ENCODE measurements at places on chromosomes 16 and 17.
A peak's percentile ranks its signal among the peaks of the same experiment; 100 is the strongest.

DNA sequence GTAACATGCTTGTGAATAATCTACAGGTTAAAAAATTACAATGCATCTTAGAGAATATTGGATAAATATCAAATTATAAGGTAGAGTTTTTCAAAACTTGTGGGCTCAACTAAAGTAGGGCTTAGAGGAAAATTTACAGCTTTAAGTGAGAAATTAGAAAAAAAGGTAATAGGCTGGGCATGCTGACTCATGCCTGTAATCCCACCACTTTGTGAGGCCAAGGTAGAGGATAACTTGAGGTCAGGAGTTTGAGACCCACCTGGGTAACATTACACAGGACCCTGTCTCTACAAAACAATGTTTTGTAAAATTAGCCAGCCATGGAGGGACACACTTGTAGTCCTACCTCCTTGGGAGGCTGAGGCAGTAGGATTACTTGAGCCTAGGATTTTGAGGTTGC is 4.5 kb downstream of the ATF7IP2 start:
- no peak for DNase-seq

DNA sequence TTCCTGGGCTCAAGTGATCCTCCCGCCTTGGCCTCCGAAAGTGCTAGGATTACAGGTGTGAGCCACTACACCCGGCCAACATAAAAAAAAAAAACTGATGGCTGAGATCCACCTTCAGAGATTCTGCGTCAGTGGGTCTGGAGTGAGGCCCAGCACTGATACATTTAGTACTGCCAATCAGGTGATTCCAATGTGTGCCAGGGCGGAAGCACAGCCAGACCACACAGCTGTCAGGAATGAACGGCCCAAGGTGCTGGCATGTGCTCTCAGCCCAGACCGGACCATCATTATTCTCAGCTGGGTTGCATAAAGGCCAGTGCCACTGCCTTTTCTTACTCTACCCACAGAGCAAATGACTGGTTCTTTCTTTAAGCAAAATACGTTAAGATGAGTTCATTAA is 1.2 kb upstream of the BCO1 start:
- no peak for DNase-seq

GRCh38 chr17:80353718-80354275 is 61.2 kb upstream of the ENDOV start:
- DNase-seq = no peak

DNA sequence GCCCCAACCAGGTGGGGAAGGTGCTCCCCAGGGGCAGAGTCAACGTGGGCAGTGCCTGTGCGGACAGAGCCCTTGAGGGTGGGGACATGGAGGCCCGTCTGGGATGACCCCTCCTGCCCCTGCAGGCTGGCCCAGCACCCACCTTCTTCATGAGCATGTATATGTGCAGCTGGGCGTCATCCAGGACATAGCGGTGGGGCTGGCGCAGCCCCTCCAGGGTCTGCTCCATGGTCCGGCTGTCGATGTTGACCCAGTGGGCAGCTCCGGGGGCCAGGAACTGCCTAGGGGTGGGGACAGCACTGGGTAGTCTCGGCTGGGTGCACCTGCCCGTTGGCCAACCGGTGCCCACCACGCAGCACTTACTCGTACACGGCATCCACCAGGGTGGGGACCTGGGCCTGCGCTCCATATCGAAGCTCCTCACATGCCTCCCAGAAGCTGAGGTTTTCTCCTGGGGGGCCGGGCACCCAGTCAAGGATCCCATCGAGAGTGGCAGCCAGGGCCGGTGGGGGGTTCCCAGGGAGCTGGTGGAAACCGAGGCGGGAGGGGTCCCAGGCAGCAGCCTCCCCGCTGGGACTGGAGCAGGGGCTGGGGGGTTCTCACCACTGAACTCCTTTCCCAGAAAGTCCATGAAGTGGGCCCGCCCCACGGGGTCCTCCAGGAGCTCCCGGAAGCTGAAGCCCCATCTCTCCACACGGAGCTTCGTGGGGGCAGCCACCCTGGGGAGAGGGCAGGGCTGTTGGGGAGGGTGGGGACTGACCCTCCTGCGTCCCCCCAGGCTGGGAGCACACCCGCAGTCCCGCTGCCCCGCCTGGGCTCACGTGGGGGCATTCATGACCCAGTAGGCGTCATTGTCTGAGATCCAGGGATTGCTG is 5.1 kb downstream of the RGS11 start:
- DNase-seq = no peak

GRCh38 chr17:39026980-39027451 is 59.8 kb upstream of the FBXO47 start:
- no peak for DNase-seq

DNA sequence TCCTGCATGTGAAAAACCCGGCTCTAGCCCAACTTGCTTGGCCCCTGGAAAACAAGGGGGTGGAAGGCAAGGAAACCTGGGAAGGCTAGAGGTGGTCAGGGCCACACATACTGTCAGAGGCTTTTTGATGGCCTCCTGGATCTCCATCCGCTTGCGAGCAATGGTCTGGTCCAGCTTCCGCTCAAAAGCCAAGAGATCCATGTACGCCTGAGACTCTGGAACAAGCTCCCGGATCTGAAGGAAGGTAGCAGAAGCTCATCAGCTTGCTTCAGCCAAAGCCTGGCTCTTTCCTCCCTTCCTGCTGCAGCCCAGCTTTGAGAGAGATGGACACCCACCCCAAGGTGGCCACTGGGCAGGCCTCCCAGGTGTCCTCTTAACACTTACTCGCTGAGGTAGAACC is 5.7 kb downstream of the SMARCD2 start:
- DNase-seq = no peak

GRCh38 chr16:12458591-12459358 is 344.9 kb downstream of the CPPED1 start:
- DNase-seq = peak; percentile 85

- no peak for DNase-seq
Observed at GRCh38 chr16:49277386-49277742, 4.3 kb downstream of the CBLN1 start.

DNA sequence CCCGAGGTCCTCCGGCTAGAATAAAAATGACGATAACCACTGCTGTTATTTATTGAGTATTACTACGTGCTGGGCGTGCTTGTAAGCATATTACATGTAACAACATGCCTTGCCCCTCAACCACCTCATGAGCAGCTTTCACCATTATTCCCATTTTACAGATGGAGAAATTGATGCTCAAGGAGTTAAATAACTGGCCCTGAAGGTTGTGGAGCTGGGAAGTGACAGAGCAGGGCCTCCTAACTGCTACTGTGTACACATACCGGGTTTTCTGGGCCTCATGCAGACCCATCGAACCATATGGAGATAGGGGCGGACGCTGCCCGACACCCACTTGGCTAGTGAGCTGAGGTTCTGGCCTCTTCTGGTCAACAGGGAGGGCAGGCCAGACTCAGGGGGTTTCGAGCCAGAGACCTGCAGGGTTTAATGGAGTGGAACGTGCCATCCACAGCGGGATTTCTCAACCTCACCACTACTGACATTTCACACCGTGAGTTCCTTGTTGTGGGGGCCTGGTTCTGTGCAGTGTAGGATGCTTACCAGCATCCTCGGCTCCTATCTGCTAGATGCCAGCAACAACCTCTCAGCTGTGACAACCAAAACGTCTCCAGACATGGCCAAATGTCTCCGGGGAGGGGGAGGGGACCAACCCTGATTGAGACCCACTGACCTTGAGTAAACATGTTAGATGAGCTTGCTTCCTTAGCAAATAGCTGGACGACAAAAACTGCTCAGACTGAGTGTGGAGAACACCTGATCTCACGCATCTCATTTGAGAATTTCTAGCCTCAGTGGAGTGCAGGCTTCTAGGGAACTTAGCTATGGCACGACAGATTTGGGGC is 432.0 kb downstream of the SLC39A11 start:
- DNase-seq = no peak

- no peak for DNase-seq
Observed at GRCh38 chr16:63195336-63195735, 1159.1 kb upstream of the CDH8 start.

DNA sequence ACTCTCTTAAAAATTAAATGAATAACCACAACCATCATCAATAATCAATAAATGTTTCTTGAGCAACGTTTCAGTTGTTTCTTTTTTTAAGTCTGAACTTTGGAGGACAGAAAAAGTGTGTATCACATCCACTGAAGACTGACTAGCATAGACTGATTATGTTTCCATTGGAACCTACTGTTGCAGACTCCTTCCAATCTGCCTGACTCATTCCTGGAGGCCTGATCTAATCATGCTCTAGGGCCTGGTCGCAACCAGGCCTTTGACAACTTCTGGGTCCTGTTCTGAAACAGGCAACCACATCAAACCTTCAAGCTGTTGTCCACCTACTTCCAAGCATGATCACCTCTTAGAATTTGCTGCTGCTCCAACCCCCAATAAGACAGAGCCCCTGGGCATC is 109.2 kb upstream of the NUDT7 start:
- DNase-seq = no peak

- DNase-seq = no peak
Observed at GRCh38 chr16:47638175-47638574, 177.0 kb downstream of the PHKB start.

GRCh38 chr16:82954224-82954929 is 327.6 kb downstream of the CDH13 start:
- DNase-seq = no peak

GRCh38 chr17:82031885-82032627 is 578 bp downstream of the RAC3 start:
- no peak for DNase-seq

DNA sequence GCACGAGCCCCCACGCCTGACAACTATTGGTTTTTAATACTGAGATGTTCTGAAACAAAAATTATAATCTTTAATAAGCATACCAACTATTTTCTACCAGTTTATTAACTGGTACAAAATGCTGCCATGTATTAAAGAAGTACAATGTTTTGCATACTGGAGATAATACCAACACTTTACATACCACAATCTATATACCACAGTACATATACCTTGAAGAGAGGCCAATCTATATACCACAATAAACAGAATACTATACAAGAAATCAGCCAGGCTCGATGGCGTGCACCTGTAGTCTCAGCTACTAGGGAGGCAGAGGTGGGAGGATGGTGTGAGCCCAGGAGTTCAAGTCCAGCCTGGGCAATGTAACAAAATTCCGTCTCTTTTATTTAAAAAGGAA is 9.9 kb downstream of the GPATCH8 start:
- no peak for DNase-seq

DNA sequence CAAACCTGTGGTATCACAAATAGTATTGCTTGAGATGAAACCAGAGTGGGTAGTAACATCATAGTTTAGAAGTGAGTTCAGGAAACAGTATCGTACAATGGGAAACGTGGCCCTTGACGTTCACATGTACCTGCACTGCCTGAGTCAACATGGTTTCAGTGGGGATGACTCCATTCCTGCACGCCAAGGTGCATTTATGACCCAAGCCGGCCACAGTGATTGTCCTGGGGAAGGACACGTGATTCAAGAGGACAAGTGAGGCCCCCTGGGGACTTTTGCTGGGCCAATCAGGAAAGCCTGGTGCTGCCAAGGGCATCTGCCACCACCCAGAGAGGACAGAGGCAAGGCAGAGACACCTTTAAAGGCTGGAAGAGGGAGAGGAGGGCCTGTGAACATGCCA is 119.2 kb downstream of the AXIN2 start:
- DNase-seq = no peak

- no peak for DNase-seq
Observed at GRCh38 chr16:61654962-61655361, 381.3 kb downstream of the CDH8 start.

DNA sequence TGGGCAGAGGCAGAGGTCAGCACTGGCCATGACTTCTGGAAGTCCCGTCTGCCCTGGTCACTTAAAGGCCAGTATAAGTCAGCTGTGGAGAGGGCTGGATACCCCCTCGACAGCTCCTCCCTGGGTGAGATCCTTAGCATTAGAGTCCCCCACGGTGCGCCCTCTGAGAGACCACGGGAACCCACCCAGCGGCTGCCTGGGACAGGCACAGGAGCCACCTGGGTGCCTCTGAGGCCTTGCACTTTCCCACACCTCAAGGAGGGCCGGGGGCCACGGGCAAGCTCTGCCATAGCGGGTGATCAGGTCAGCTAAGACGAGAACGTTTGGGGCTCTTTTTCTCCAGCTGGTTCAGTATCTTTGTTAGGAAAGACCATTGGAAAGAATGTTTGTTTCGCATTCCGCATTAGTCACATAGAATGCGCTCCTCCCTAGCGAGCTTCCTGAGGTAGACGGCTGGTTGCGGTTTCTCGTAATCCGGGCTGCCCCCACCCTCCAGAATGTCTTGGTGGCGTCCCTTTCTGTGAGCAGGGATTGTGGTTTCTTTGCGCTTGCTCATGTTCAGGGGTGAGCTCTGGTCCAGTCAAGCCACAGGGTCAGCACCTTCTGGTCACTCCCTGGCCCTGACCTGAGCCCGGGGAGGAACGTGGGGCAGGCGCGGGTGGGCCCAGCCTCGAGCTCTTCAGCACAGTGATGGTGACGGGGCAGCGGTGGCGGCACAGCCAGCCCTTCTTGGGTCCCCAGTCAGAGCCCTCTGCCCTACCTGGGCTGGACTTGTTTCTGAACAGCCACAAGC is 25.2 kb downstream of the NME3 start:
- no peak for DNase-seq

- DNase-seq = no peak
Observed at GRCh38 chr17:56593646-56594319, at the start of gene NOG. Gene NOG, plus strand, starts transcription at chr17:56593699. Its CDS starts 525 bp downstream, at chr17:56594224.

GRCh38 chr16:11143372-11144035 is 112.5 kb downstream of the SOCS1 start:
- DNase-seq = no peak

DNA sequence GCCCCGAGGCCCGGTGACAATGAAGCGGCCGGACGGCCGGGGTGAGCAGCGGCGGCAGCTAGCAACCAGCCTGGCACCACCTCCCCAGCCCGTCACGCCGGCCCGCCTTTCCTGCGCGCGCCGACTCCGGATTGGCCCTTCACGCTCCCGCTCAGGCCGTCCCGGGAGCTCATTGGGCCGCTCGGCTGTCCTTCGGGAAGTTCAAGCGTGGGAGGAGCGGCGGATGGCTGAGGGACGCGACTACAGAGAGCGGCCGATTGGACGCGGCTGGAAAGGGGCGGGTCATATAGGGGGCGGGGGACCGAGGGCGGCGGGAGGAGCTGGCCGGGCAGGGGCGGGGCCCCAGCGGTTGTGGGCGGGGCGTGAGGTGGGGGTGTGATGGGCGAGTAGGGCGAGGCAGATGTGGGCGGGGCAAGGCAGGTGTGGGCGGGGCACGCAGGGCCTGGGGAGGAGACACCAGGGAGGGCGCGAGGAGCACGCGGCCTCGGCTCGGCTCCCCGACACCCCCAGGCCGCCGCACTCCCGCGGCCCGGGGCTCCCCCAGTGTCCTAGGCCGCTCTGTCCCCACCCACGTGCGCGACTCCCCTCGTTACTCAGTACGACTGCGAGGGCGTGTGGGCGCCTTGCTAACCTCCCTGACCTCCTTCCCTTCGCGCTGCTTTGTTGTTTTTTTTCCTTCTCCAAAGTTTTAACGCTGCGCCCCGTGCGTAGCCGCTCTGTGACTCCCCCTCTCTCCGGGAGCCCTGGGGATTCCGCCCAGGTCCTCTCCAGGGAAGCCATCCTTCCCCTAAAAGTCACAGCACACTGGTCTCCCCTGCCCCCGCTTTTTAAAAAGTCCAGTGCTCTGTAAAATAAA is at the start of gene CEP131:
TSS of gene CEP131 (minus strand) at position 60 of the 856 bp plus-strand sequence. CDS start 2,909 bp downstream, outside the sequence.
- peak; percentile 98 for DNase-seq

DNA sequence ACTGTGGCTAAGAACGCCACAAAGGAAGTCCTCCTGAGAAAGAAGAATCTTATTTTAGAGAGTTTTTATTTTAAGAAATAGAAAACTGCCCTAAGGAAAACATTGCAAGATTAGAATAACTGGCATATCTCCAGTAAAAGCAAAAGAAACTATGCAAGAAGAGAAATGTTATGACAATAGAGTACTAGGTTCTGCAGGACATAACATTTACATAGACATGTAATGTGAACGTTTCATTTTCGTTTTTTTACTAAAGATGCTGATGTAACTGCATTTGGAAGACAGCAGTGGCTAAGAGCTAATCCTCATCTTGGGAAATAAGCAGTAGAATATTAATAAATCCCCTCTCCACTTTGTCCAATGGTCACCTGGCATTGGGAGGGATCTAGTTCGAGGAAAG is 7.8 kb upstream of the ASGR2 start:
- DNase-seq = no peak

All from hematopoietic multipotent progenitor cell (in vitro differentiated cells).